Thymus (tissue), 14 donors: ENCODE measurements at places on chromosomes 6 and 20. TPM values are rescaled to one million over a fixed set of nuclear protein-coding genes. Genes with fewer than 3 reads are reported as not detected.

DNA sequence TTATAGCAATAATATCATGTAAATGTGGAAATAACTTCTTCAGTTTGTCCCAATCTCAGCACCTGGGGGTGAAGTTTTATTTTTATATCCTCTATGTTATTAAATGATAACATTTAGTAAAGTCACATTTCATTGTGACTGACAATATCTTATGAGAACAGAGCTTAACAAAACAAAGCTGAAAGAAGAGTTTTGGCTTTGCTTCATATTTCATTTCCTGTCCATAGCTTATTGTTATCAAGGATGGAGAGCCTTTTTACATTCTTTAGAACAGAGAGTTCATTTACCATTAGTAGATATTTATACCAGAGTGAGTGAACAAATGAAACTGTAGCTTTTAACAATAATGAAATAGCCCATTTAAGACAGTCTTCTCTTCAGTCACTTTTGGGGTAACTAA is 231.9 kb upstream of the SGK1 start:
- no peak for DNase-seq
- no peaks in the 10 kb centered on the region for H3K27me3 ChIP-seq
- no peak overlapping the region for H3K4me3 ChIP-seq
- H3K27ac ChIP-seq, result no peak overlapping the region
- no peaks in the 10 kb centered on the region for H3K4me1 ChIP-seq

GRCh38 chr6:146886587-146887446 is 288.0 kb downstream of the ADGB start:
- DNase-seq, result no peak
- no peaks in the 10 kb centered on the region for H3K27me3 ChIP-seq
- no peak overlapping the region for H3K27ac ChIP-seq

DNA sequence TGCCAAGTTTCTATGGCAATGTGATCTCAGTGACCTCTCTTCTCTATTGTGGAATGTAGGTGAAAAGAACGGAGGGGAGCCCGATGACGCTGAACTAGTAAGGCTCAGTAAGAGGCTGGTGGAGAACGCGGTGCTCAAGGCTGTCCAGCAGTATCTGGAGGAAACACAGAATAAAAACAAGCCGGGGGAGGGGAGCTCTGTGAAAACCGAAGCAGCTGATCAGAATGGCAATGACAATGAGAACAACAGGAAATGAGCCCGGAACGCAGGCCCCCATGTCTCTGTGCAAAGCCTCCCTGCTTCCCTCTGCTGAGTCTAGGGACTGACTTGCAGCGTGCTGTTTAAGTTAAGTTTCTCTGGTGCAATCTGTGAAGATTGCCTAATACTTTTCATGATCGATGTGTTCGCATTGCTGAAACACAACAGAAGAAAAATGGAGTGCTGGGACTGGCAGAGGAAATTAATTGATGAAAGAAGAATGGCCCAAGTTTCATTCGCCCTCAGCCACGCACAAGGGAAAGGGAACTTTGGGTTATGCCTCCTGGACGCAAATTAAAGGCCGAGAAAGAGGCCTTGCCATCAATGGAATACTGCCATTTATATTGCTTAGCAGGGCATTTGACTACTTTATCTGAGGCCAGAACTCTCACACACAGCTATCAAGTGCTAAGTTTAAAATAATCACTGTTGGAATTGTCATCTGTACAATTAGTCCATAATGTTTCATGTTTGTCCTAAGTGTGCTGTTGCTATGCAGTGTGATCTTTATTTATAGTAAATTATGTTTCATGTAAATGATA is 146.4 kb downstream of the AKAP7 start:
- H3K36me3 ChIP-seq, result no peaks in the 10 kb centered on the region
- peak; percentile 70 for DNase-seq
- H3K27ac ChIP-seq, result peak overlapping the region; percentile 89
- H3K4me3 ChIP-seq, result peak overlapping the region; percentile 9
- no peaks in the 10 kb centered on the region for H3K27me3 ChIP-seq
- peaks cover 3% of the 10 kb centered on the region for H3K4me1 ChIP-seq

OPRL1 gene
- polyA plus RNA-seq, result 1.1 TPM
